ENCODE measurements at places on chromosomes 2 and 18.

DNA sequence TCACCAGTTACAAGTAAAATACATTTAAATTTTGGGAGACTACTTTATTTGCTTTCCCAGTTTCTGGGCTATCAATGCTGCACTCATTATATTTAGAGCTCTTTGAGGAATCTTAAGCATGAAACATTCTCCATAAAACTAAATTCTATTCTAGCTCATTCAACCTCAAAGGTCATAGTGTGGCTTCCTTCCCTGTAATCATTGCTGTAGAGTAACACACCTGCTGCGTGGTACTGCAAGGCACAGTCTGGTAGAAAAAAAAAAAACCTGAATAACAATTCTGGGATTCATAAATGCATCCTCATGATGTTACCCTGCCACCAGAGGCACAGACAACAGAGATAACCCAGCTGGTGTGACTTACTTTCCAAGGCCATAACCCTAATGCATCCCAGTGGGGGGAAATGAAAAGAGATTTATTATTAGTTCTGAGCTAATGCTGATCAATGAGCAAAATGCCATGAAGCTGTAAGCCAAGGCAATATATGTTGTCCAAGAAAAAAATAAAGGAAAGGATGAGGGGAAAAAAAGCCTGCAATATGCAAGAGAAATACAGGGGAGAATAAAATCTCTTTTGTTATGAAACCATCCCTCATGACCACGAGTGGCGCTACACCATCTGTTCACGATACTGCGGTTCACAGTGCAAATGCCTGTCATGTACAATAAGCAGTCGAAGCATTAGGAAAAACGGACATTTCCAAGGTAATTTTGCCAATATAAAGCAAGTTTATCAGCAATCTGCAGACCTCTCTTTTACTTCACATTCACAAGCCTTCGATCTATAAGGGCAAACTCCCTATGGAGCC, 1481.6 kb upstream of the PIK3C3 start:
- DNase-seq = no peak

DNA sequence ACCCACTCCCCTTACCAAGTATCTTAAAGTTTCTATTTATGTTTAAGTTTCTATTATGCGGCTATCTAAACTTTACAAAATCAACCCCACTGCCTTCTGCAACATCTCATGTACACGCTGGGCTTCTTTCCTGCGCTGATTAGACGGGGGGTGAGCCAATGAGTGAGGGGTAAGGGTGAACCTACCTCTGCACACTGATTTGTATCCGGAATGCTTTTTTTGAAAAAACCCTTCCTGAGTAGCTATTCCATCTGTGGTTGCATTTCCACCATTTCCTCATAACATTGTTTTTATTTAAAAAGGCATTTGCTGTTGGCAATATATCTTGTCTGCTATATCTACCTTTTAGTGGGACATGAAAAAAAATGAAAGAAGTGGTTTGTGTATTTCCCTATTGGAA, 6.3 kb downstream of the ALPG start:
- DNase-seq = no peak

- no peak for DNase-seq
Measured at GRCh38 chr2:218873359-218874194, 7.1 kb upstream of the WNT10A start.

- DNase-seq = no peak
Measured at GRCh38 chr2:216936954-216937357, 77.1 kb upstream of the TNP1 start.

DNA sequence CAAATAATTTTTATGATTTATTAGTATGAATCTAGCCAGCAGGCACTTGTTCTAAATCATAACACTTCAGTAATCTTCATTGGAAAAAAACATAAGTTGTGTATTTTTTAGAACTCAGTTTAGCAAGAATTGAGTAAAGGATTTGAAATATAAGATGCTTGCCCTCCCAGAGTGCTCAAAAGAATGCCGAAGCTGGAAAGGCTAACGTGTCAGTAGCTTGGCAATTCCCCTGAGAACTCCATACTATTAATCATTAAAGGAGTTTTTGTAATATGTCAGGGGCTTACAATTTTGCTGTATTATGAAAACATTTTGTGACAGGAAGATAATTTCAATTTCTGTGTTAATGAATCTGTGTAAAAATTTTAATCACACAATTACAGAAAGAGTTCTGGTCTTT, 122.7 kb downstream of the GULP1 start:
- DNase-seq = no peak

- DNase-seq = peak; percentile 54
Measured at GRCh38 chr2:121095257-121096080, 189.5 kb downstream of the TFCP2L1 start.

- DNase-seq = no peak
Measured at GRCh38 chr2:188695953-188696352, 278.2 kb upstream of the COL3A1 start.

- DNase-seq = no peak
Measured at GRCh38 chr2:69958480-69958879, 3.0 kb downstream of the ASPRV1 start.

GRCh38 chr2:95292623-95293260, 4.4 kb upstream of the KCNIP3 start:
- DNase-seq = no peak

GRCh38 chr2:196989496-196989895, 63.0 kb upstream of the PGAP1 start:
- DNase-seq = no peak

GRCh38 chr2:199019898-199020507, 437.7 kb downstream of the SATB2 start:
- peak; percentile 31 for DNase-seq

DNA sequence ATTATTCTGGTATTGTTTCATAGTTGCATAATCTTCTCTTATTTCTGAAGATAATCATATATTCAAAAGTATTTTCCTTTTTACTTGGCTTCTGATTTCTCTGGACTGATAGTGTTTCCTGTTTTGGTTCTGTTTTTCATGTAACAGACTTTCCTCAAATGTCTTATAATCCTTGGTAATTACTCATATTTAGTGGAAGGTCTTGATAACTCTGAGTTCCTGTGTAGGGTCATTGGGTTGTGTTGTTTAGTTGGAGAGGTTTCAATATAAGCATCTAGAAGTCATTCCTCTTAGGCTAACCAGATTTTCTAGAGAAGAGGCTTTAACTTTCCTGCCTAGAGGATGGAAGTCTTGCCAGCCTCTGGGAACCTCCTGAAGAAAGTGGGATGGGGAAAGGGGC, 23.8 kb downstream of the MFSD6 start:
- DNase-seq = no peak

Data from LoVo (cell line).